ENCODE measurements at places on chromosomes 6 and 20. TPM values are rescaled to one million over a fixed set of nuclear protein-coding genes. Genes with fewer than 3 reads are reported as not detected.
A peak's percentile ranks its signal among the peaks of the same experiment; 100 is the strongest.

DNA sequence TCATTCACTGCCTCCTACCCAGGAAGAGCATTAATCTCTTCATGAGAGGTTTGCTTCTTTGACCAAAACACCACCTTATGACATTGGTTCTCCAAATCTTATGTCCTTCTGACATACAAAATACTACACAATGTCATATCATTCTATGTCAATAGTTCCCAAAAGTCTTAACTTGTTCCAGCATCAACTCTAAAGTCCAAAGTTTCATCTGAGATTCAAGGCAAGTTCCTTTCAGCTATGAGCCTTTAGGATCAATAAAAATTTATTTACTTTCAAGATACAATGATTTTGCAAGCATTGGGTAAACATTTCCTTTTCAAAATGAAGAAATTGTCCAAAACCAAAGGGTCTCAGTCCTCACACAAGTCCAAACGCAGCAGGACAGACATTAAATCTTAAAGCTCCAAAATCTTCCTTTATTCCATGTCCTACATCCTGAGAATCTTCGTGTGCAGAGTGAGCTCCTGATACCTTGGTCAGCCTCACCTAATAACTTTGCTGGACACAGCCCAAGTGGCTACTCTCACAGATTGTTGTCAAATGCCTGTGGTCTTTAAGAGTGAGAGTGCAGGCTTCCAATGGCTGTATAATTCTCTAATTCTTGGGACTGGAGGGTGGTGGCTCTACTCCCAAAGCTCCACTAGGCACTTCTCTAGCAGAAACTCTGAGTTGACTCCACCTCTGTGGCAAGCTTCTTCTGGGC is 1668.2 kb downstream of the HACE1 start:
- no peaks in the 10 kb centered on the region for H3K27me3 ChIP-seq
- H3K4me3 ChIP-seq = no peak overlapping the region
- H3K27ac ChIP-seq = no peak overlapping the region
- no peaks in the 10 kb centered on the region for H3K36me3 ChIP-seq

- H3K4me3 ChIP-seq = no peak within 1 kb of the TSS
- peaks cover 6% of the 10 kb centered on the region for H3K4me1 ChIP-seq
- peak within 1 kb of the TSS; percentile 24 for H3K27ac ChIP-seq
Measured at GRCh38 chr6:19836799-19837510, at the start of gene ID4. Gene ID4, plus strand, starts transcription at chr6:19837370. Its CDS starts 385 bp downstream, at chr6:19837755.

DNA sequence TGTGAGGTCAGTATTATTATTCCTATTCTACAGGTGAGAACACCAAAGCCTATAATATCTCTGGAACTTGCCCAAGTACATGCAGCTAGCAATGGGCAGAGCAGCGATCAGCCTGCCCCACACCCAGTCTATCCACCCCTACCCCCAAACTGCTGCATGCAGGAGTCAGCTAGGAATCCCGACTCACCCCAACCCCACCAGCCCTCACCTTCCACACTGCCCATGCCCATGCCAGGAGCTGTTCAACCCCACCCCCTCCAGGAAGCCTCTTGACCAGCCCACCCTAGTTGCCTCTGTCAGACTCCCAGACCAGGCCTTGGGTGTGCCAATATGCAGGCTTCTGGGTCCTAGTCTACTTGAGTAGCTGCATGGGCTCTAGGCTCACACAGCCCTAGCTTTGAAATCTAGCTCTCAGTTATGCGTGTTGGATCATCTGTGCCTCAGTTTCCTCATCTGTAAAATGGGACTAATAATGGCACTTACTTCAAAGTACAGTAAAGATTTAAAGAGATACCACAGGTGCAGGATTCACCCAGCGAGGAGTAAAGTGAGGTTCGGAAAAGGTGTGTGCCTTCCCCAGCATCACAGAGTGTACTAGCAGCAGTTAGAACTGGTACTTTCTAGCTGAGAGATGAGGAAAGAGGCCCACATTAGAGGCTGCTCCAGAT is 173.2 kb downstream of the VEGFA start:
- no peak overlapping the region for H3K27ac ChIP-seq
- no peak for DNase-seq
- H3K36me3 ChIP-seq = no peaks in the 10 kb centered on the region
- H3K27me3 ChIP-seq = peaks cover 17% of the 10 kb centered on the region
- H3K4me1 ChIP-seq = no peaks in the 10 kb centered on the region

The TMC2 gene
- not detected for total RNA-seq

DNA sequence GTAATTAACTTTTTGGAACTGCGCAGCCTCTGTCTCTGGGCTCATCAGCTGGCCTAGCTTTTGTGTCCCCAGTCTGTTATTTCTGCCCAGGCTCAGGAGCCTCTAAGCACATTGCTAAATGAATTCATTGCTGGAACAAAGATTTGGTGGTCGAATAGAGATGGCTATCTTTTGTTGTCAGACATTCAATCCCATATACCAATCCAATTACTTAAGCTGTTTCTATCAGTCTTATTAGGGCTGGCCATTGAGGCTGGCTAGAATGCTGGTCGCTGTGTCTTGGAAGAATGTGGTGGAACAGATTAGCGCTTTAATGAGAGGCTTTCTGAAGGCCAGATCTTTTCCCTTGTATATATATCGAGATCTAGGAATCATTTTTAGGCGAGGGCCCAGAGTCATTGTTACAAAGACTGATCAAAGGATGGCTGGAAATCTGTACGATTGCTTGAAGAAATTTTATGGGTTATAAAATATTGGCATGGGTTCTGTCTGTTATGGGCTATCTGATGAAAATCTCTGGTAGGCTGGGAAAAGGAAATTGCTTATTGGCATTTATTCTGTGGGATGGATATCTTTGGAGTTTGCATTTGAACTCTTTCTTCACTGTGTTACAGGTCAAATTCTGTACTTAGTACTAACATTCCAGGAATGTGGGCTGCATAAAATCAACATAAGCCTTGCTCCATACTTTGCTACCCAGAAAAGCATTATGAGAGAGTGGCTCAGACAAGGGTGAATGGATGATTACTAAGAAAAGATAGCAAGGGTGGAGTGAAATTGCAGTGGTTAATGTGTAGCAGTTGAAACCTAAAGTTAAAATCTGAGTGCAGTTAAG is 34.8 kb upstream of the JAG1 start:
- no peaks in the 10 kb centered on the region for H3K36me3 ChIP-seq
- peaks cover 5% of the 10 kb centered on the region for H3K27me3 ChIP-seq
- H3K27ac ChIP-seq = no peak overlapping the region
- H3K4me1 ChIP-seq = no peaks in the 10 kb centered on the region

The JPH2 gene
- not detected for total RNA-seq

The C20orf144 gene
- total RNA-seq = 0.53 TPM

DNA sequence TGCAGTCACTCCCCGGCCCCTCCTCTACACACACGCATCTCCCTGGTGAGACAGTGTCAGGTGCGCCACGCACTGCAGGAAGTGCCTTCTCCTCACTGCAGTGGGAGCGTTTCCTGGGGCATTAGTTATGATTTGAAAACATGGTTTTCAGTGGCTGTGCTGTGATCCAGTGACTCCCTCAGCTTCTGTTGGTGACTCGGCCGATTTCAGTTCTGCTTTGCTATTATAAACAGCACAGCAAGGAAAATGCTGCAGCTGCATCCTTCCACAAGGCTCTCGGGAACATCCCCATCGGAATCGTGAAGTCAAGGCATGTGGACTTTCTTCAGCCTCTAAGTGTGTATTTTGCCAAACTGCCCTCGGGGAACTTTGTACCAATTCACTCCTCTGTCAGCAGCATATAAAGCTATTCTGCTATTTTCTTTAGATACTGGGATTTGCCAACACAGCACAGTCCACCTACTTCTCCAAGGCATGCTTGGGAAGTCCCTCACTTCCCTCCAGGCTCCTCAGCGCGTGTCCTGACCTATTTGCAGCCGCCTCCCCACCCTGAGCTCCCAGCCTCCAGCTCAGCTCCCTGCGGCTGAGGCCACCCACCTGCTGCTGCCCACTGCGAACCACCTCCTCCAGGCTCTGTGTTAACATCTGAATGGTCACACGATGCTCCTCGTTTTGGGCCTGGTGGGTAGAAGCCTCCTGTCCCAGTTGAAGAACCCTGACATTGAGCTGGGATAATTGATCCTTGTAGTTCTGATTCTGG is 54.5 kb downstream of the GINS1 start:
- H3K36me3 ChIP-seq = no peaks in the 10 kb centered on the region
- no peak overlapping the region for H3K27ac ChIP-seq
- H3K4me1 ChIP-seq = no peaks in the 10 kb centered on the region
- H3K4me3 ChIP-seq = no peak overlapping the region
- no peaks in the 10 kb centered on the region for H3K27me3 ChIP-seq
- no peak for DNase-seq

GRCh38 chr6:21213492-21213891 is 380.1 kb upstream of the SOX4 start:
- no peak overlapping the region for H3K27ac ChIP-seq
- H3K4me1 ChIP-seq = no peaks in the 10 kb centered on the region
- DNase-seq = no peak
- H3K36me3 ChIP-seq = peaks cover 11% of the 10 kb centered on the region

DNA sequence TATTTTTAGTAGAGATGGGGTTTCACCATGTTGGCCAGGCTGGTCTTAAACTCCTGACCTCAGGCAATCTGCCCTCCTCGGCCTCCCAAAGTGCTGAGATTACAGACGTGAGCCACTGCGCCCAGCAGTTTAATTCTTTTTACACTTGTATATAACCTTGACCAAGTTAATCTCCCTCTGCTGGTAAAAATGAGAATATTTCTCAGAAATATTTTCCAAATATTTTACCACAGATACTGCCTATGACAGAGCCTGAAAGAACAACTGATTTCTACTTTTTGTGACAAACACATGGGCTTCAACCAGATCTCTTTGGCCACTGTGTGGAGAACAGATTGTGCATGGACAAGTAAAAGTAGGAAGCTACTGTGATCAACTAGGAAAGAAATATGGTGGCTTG is 21.2 kb upstream of the NHSL1 start:
- no peak overlapping the region for H3K27ac ChIP-seq
- no peaks in the 10 kb centered on the region for H3K36me3 ChIP-seq
- no peak for DNase-seq
- H3K4me1 ChIP-seq = peaks cover 17% of the 10 kb centered on the region

- H3K4me3 ChIP-seq = no peak overlapping the region
- no peaks in the 10 kb centered on the region for H3K36me3 ChIP-seq
- H3K27ac ChIP-seq = no peak overlapping the region
- no peaks in the 10 kb centered on the region for H3K27me3 ChIP-seq
- H3K4me1 ChIP-seq = no peaks in the 10 kb centered on the region
Measured at GRCh38 chr6:91447530-91448254, 860.8 kb upstream of the MAP3K7 start.

The COL9A1 gene
- total RNA-seq = not detected

DNA sequence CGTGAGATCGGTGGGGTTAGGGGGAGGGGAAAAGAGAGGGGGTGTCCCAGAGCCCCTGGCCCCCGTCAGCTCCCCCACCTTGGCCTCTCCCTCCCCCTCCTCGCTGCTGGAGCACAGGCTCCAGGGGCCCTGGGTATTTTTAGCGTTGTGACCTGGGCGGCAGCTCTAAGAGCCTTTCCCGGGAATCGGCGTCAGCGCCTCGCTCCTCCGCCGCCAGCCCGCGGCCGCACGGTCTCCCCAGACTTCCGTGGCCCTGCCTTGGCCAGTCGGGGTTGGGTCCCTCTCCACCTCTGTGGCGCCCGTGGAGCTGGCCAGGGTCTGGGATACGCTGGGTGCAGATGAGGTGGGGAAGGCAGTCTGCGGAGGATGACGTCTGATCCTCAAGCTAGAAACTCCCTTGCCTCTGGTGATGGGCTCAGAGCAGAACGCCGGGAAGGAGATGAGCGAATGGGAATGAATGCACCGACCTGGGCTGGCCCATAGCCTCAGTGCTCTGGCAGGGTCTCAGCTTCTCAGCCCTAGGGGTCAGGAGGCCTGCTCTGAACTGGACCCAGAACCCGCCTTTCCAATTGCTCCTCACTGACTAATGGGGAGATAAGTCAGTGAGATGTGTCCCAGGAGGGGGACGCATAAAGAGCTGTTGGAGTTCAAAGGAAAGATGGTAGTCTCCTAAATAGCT is 883 bp upstream of the DBNDD2 start:
- H3K27ac ChIP-seq = no peak overlapping the region
- peak overlapping the region; percentile 60 for H3K4me3 ChIP-seq
- no peak for DNase-seq
- H3K27me3 ChIP-seq = peaks cover 23% of the 10 kb centered on the region

The PSORS1C1 gene
- total RNA-seq = not detected

DNA sequence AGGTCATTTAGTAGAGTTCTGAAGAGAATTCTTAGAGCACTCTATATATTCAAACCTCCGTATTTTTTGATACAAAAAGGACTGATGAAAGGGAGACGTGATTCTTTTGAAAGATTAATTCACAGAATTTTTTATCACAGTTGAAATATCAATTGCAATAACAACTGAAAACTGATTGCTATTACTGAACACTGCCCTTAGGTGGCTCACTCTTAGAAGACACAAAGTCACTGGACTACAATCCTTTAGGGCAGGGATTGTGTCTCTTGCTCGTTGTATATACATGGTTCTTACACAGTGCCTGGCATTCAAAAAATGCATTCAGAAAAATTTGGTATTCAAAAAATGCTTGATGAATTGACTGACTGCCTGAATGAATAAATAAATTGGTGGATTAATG is 17.1 kb upstream of the CALHM6 start:
- no peak overlapping the region for H3K4me3 ChIP-seq
- H3K27ac ChIP-seq = no peak overlapping the region
- no peak for DNase-seq
- peaks cover 27% of the 10 kb centered on the region for H3K4me1 ChIP-seq
- H3K27me3 ChIP-seq = peaks cover 19% of the 10 kb centered on the region

- DNase-seq = no peak
- no peak overlapping the region for H3K4me3 ChIP-seq
- no peak overlapping the region for H3K27ac ChIP-seq
- H3K36me3 ChIP-seq = no peaks in the 10 kb centered on the region
- H3K27me3 ChIP-seq = no peaks in the 10 kb centered on the region
Measured at GRCh38 chr20:7505835-7506221, 434.4 kb downstream of the HAO1 start.

DNA sequence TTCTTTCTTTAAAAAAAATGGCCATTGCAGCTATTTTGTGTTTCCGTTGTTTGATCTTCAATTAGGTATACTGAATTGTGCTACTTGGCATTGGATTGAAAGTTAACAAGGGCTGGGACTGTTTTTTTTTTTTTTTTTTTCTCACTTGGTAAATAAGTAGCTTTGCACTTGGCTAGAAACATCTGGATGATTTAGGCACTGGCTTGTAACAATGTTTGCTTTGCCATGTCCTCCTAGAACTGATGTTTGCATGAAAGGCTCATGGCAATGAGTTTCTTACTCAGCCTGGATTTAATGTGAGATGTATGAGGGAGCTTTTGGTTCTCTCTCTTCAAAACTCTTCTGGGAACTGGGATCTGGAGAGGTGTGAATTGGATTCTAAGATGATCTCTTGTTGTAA is 414.1 kb downstream of the CDH26 start:
- no peak for DNase-seq
- no peak overlapping the region for H3K27ac ChIP-seq
- H3K4me1 ChIP-seq = no peaks in the 10 kb centered on the region
- H3K4me3 ChIP-seq = no peak overlapping the region

GRCh38 chr6:45533386-45533785 is 155.7 kb upstream of the SUPT3H start:
- H3K36me3 ChIP-seq = peaks cover 5% of the 10 kb centered on the region
- no peaks in the 10 kb centered on the region for H3K27me3 ChIP-seq
- peaks cover 5% of the 10 kb centered on the region for H3K4me1 ChIP-seq
- no peak overlapping the region for H3K4me3 ChIP-seq
- DNase-seq = no peak
- H3K27ac ChIP-seq = no peak overlapping the region

All from activated CD8-positive, alpha-beta memory T cell treated with anti-CD3 and anti-CD28 coated beads, Interleukin-2, amount 10 ng/mL, durations not matched to agents 7 days and 5 days (primary cell).